ENCODE measurements at places on chromosomes 6 and 20.
A peak's percentile ranks its signal among the peaks of the same experiment; 100 is the strongest.

GRCh38 chr6:122491919-122492555, 20.4 kb upstream of the SERINC1 start:
- no peaks in the 10 kb centered on the region for H3K36me3 ChIP-seq
- H3K4me3 ChIP-seq: no peak overlapping the region
- H3K27me3 ChIP-seq: peaks cover under 1% of the 10 kb centered on the region
- H3K27ac ChIP-seq: no peak overlapping the region

DNA sequence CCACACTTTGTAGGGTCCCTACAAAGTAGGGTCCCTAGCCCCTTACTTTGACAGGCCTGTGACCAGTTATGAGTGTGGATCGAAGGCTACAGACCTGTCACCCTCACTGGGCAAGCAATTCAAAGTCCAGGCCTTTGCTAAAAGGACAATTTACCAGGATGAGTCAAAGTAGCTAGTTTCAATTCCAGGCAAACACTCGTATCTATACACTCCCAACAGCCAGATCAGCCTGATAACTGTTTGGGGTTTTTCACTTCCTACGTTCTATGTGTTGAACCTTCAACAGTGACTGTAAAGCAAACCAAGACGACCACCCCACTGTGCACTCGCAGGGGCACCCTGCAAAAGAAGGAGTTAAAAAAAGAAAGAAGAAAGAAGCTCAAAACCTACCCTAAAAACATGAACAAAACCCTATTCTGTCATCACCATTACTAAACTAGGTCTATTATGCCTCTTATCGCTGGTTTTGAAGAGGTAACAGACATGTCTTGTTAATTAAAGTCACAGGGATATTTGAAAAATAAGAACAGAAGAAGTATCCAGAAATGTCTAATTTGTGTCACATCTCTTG, 3.2 kb downstream of the GFOD1 start:
- peaks cover 67% of the 10 kb centered on the region for H3K4me1 ChIP-seq
- peaks cover 10% of the 10 kb centered on the region for H3K36me3 ChIP-seq
- H3K27ac ChIP-seq: peak overlapping the region; percentile 74
- H3K27me3 ChIP-seq: peaks cover 9% of the 10 kb centered on the region
- DNase-seq: peak; percentile 51

GRCh38 chr6:3808759-3809514, 40.2 kb upstream of the FAM50B start:
- H3K4me3 ChIP-seq: no peak overlapping the region
- peaks cover 8% of the 10 kb centered on the region for H3K27me3 ChIP-seq
- H3K4me1 ChIP-seq: no peaks in the 10 kb centered on the region
- no peaks in the 10 kb centered on the region for H3K36me3 ChIP-seq
- H3K27ac ChIP-seq: no peak overlapping the region

DNA sequence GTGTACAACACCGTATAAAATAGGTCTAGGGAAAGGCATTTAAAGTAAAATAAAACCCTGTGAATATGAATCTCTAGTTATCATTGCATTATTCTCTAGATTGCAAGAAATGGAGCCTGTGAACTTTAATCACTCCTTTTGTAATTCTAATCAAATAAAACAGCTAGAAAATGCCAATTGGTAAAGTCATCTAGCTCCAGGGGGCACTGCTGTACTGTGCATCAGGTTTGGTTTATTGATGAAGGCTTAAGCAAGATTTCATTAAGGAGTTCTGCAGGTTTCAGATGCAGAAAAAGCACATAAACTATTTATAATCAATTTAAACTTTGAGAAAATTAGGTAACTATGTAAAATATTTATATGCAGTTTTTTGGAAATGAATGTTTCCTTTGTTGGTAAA, 645.0 kb downstream of the PHF3 start:
- no peaks in the 10 kb centered on the region for H3K36me3 ChIP-seq
- DNase-seq: no peak
- no peak overlapping the region for H3K4me3 ChIP-seq
- H3K4me1 ChIP-seq: no peaks in the 10 kb centered on the region
- no peaks in the 10 kb centered on the region for H3K27me3 ChIP-seq

DNA sequence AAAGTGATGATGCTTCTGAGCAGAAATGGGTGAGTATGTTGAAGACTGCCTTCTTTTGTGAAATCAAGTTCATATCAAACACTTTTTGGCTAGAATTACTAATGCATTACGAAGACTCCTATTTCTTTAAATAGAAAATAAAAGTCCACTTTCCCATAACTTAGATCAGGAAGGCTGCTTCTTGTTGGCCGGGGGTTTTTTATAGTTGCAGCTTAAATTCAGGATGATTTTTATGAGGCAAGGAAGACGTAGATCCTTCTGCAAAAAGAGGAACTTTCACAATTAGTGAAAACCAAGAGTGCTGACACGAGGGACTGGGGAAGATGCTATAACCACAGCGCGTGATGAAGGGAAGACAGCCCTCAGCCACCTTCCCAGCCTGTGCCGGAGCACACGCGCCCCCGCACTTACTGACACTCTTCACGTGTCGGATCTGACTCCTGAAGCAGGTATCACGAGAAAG, 206.1 kb upstream of the PRDM1 start:
- H3K27me3 ChIP-seq: peaks cover 14% of the 10 kb centered on the region
- H3K4me3 ChIP-seq: peak overlapping the region; percentile 45
- no peak for DNase-seq
- peaks cover 41% of the 10 kb centered on the region for H3K4me1 ChIP-seq

DNA sequence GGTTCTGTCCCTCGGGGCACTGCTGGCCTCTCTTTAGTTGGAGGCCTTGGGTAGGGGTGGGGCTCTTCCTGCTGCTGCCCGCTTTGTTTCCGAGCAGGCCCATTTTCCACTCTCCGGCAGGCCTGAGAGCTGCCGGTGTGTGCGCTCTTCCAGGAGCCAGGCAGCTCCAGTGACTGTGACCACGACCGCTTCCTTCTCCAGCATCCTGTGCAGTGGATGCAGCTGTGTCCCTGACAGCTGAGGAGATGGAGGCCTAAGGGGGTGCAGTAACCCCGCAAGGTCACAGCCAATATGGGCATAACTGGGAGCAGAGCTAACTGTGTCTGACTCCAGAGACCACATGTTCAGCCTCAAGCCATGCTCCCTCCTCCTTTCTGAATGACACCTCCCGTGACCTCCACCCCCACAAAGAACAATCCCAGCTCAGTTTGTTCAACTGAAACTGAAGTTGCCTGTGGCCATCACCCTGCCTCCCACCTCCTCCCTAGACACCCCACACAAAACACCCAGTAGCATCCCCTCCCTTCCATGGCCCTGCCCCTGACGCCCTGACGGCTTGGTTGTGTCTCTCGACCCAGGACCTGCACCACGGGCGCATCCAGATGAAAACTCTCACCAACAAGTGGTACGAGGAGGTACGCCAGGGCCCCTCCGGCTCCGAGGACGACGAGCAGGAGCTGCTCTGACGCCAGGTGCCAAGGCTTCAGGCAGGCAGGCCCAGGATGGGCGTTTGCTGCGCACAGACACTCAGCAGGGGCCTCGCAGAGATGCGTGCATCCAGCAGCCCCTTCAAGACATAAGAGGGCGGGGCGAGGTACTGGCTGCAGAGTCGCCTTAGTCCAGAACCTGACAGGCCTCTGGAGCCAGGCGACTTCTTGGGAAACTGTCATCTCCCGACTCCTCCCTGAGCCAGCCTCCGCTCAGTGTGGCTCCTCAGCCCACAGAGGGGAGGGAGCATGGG, 27.8 kb downstream of the SPATA2 start:
- no peak overlapping the region for H3K4me3 ChIP-seq
- peaks cover 15% of the 10 kb centered on the region for H3K36me3 ChIP-seq
- H3K4me1 ChIP-seq: peaks cover 31% of the 10 kb centered on the region
- H3K27me3 ChIP-seq: no peaks in the 10 kb centered on the region
- DNase-seq: no peak

- H3K4me3 ChIP-seq: no peak overlapping the region
- no peaks in the 10 kb centered on the region for H3K27me3 ChIP-seq
- peaks cover 2% of the 10 kb centered on the region for H3K36me3 ChIP-seq
- no peak overlapping the region for H3K27ac ChIP-seq
- no peak for DNase-seq
- H3K4me1 ChIP-seq: no peaks in the 10 kb centered on the region
Measured at GRCh38 chr6:23213193-23213592, 643.8 kb downstream of the HDGFL1 start.

DNA sequence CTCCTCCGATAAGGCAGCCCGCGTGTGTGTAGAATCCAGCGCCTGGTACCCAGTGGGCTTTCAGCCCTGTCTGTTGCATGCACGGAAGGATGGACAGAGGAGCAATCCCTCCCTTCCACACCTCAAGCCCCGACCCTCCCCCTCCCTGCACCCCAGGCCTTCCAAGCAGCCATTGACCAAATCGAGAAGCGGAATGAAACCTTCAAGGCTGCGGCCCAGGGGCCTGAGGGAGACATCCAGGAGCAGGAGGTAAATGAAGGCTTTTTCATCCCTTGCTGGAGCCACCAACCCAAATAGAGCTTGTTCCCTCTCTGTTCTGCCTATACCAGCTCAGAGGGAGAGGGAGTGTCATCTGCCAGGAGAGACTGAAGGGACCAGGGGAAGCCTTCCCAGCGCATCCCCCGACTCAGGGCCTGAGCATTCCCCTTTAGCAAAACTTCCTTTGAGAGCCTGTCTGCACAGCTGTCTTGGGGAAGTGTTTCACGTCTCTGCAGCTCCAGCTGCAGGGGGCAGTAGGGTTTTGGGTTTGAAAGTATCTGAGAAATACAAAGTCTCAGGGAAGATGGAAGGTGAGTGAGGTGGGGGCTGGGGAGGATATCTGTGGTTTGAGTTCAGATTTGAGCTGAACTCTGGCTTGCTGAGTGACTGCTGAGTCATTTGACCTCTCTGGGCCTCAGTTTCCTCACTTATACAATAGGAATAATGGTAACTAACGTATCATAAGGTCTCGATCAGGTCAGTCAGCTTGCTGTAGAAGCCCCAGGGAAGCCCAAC, 16.1 kb downstream of the FGD2 start:
- H3K27me3 ChIP-seq: no peaks in the 10 kb centered on the region
- peak; percentile 90 for DNase-seq
- H3K27ac ChIP-seq: peak overlapping the region; percentile 85
- peaks cover 81% of the 10 kb centered on the region for H3K4me1 ChIP-seq
- H3K36me3 ChIP-seq: peaks cover 33% of the 10 kb centered on the region

DNA sequence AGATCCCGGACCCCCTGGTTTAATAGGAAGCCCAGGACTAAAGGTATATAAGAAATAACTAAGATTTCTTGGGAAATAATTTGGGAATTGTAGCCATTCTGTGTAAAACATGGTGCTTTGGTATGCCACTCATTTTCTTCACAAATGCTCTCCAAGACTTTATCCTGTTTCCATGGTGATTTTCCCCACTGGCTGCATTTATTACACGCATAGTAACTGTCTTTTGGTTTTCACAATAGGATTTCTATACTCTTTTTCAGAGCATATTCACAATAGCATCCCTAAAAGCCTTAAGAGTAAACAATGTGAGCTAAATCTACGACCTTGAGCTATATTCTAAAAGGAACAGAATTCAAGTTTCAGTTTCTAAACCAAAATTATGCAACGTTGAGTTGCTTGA, 160.8 kb downstream of the COL9A1 start:
- no peak overlapping the region for H3K27ac ChIP-seq
- no peaks in the 10 kb centered on the region for H3K36me3 ChIP-seq
- no peaks in the 10 kb centered on the region for H3K4me1 ChIP-seq
- peaks cover 16% of the 10 kb centered on the region for H3K27me3 ChIP-seq
- DNase-seq: no peak

DNA sequence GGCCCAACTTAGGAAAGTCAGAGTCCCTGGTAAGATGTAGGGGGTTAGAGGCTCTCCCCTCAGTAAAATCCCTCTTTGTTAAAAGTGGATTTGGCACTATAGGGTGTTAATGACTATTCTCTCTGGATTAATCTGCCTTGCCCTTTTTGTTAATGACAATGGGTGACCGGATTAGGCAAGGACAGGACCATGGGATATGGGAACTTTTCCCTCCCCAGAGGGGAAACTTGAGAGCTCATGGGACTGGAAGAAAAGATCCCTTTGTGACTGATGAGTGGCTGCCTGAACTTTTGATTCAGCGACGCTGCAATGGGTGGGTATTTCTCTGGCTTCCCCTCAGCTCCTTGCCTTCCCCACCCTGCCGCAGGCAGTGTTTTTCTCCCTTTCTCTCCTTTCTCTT, 12.2 kb upstream of the TAAR9 start:
- peaks cover 56% of the 10 kb centered on the region for H3K27me3 ChIP-seq
- peaks cover 3% of the 10 kb centered on the region for H3K4me1 ChIP-seq
- DNase-seq: no peak
- no peaks in the 10 kb centered on the region for H3K36me3 ChIP-seq

DNA sequence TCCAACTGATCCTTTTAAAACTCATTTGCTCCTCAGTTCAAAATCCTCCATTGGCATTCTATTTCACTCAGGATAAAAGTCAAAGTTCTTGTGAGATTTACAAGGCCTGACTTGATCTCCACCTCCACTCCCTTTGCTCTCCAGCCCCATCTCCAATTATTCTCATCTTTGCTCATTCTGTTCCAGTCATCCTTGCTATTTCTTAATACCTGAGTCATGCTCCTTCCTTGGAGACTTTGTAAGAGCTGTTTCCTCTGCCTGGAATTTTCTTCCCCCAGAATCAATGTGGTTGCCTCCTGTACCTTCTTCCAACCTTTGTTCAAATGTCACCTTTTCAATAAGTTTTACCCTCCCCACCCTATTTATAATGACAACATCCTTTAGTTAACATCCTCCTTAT, 373.5 kb downstream of the HTR1B start:
- no peak overlapping the region for H3K4me3 ChIP-seq
- H3K27ac ChIP-seq: no peak overlapping the region
- H3K36me3 ChIP-seq: no peaks in the 10 kb centered on the region
- no peaks in the 10 kb centered on the region for H3K27me3 ChIP-seq

GRCh38 chr6:11246722-11247121, 14.3 kb upstream of the NEDD9 start:
- H3K27me3 ChIP-seq: no peaks in the 10 kb centered on the region
- H3K36me3 ChIP-seq: peaks cover 65% of the 10 kb centered on the region
- H3K27ac ChIP-seq: no peak overlapping the region
- H3K4me3 ChIP-seq: no peak overlapping the region
- peaks cover 12% of the 10 kb centered on the region for H3K4me1 ChIP-seq

DNA sequence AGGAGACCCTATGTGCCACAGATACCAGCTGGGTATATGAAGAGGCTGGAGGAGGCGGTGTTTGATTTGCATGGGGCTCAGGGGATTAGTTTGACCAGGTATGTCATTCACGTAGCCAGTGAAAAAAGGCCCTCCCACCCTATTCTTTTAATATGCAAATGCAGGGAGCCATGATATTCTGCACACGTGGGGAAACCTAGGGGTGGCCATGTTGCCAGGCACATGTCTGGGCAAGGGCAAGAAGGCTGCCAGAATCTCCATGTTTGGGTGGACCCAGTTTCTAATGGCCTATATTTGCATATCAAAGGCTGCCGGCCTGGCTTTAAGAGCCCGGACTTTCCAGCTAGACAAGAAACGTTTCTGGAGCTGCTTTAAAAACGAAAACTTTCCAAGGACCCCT, 60.4 kb downstream of the SOX4 start:
- no peaks in the 10 kb centered on the region for H3K36me3 ChIP-seq
- H3K27ac ChIP-seq: no peak overlapping the region
- no peak overlapping the region for H3K4me3 ChIP-seq
- H3K4me1 ChIP-seq: no peaks in the 10 kb centered on the region
- no peaks in the 10 kb centered on the region for H3K27me3 ChIP-seq

- no peak for DNase-seq
- no peak overlapping the region for H3K27ac ChIP-seq
- H3K36me3 ChIP-seq: peaks cover 3% of the 10 kb centered on the region
Measured at GRCh38 chr6:167668019-167668753, 158.5 kb upstream of the AFDN start.

- no peaks in the 10 kb centered on the region for H3K36me3 ChIP-seq
- no peak for DNase-seq
- H3K4me3 ChIP-seq: no peak overlapping the region
- H3K27ac ChIP-seq: no peak overlapping the region
- H3K4me1 ChIP-seq: no peaks in the 10 kb centered on the region
Measured at GRCh38 chr6:43917878-43918382, 147.9 kb downstream of the VEGFA start.

Data from activated CD8-positive, alpha-beta memory T cell treated with anti-CD3 and anti-CD28 coated beads, Interleukin-2, amount 10 ng/mL, durations not matched to agents 7 days and 5 days (primary cell).